ENCODE measurements at places on chromosomes 5 and 9. TPM values are rescaled to one million over a fixed set of nuclear protein-coding genes. Genes with fewer than 3 reads are reported as not detected.

GRCh38 chr5:32827981-32828380, 116.9 kb downstream of the NPR3 start:
- DNase-seq, result no peak

DNA sequence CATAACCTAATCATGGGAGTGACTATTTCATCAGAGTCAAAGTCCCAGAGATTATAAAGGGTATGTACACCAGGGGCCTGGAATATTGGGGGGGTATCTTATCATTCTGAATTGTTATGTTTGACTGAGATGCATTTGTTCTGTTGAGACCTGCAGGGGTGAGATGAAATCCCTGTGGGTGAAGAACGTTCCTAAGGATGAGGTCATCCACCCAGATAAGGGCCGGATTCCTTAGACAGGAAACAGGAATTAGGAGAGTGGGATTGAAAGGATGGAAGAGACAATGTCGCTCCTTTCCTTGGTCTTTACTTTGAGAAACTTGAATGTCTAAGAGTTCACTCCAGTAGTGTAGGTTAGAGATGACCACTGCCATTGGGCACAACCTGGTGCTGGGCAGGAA, 54.7 kb downstream of the GAS1 start:
- DNase-seq, result no peak

- DNase-seq, result no peak
Measured at GRCh38 chr5:128534726-128535125, 3.3 kb downstream of the FBN2 start.

DNA sequence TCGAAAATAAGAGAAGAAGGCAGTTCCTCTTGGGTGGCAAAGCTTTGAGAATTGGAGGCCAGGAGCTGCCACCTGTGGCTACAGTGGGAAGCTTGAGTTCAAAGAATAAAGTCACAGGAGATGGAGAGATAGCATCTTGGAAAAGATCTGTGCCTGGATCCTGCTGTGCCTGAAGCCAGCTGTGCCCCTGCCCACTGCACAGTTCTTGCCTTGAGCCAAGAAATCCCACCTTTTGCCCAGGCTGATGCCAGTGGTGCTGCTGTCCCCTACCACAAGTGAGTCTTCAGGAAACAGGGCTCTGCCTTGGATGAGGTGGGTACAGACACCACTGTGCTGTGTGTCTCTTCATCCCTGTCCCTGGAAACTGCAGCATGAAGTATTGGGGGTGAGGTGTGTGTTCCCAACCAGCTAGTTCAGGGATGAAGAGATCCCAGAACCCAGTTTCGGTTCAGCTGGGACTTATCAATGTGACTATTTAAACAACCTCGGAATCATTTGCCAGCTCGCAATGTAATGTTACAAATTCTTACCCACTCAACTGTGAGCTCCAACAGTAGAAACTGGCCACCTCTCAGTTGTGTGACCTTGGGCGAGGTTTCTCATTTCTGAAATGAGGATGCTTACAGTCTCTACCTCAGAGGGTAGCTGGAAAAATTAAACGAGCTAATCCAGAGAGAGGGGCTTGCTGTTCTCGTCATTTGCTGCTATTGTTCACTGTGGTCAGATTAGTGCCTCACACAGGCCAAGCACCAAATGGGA, 5.9 kb downstream of the IER5L start:
- DNase-seq, result no peak

DNA sequence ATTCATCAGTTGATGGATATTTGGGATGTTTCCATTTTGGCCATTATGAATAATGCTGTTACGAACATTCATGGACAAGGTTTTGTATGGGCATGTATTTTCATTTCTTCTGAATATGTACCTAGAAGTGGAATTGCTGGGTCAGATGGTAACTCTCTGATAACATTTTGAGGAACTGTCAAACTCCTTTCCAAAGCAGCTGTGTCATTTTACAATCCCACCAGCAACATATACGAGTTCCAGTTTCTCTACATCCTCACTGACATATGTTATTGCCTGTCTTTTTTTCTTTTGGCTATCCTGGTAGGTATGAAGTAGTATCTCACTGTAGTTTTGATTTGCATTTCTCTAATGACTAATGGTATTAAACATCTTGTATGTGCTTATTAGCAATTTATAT, 86.7 kb downstream of the PRKACG start:
- DNase-seq, result no peak

DNA sequence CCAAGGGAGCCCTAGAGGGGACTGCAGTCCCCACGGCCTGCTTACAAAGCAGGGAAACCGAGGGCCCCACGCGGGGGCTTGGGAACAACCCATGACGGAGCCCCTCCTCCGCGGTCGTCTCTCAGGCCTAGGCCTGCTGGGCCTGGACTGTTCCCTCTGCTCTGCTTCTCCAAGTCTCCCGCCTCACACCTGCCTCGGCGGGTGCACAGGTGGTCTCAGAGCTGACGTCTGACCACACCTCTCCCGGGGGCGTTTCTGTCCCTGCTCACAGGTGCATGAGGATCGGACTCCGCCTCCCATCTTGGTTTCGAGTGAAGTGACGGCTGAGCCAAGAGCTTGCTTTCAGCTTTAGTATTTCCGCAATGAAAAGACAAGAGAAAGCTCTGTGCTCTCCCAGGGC, 72.1 kb downstream of the MRPL36 start:
- peak; percentile 3 for DNase-seq

DNA sequence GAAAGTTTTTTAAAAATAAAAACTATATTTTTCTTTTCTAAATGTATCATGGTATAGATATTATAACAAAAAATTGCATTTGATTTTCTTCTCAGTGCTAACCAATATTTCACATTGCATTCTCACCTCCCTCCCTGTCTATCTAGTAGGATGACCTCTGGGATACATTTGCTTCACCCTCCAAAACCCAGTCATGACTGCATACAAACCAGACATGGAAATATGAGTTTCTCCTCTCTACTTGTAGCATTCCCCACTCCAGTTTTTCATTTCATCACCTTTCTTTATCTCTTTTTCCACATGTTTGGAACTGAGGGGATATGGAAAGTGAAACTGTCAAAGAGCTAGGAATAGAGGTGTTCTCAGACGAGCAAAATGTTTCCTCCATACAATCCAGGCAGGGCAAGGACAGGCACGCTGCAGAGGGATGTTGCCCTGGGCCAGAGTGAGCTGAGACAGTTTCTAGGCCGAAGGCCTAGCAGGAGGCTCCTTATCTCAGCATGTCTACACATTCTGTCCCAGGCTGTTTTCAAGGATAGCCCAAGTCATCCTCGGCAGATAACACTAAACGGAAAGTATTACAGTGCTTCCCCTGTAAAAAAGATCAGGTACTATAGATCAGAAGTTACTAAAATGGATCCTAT, 46.7 kb downstream of the MEF2C start:
- DNase-seq, result no peak

DNA sequence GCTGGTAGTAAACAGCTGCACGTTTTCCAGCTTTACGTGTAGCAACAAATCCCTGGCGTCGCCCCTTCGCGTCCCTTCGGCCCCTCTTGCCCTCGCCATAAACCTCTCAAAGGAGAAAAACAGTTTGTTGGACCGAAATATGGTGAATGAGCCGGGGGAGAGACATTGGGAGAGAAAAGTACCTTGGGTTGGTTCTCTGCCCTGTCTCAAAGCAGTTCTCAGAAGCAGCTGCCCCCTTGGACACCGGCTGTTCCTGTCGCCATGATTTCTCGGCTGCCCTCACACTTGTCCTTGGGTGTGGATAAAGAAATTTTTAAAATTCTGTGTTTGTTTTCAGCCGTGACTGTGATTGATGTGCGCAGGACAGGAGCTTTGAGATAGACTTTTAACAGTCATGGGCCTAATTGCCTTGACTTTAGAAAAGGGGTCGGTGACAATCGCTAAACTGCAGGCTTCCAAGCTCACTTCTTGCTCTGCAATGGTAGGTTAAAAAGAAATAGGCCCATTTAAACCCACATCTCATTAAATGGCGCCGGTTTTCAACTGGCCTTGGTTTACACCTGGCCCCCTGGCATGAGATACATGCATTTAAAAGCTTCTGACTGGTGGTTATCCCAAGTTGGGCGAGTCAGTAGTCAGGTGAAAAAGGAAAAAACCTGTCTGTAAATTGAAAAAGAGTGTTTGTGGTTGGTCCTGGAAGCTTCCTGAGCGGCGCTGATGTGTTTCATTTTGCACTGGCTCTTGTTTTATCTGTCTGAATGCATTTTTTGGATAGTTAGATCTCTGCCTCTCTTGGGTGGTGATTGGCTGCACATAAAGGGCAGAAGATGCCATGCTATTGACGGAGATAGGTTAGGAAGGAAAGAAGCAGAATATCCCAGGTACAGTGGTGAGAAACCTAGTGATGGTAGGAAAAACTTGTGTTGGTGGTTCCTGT, 983 bp downstream of the RCL1 start:
- DNase-seq, result no peak

DNA sequence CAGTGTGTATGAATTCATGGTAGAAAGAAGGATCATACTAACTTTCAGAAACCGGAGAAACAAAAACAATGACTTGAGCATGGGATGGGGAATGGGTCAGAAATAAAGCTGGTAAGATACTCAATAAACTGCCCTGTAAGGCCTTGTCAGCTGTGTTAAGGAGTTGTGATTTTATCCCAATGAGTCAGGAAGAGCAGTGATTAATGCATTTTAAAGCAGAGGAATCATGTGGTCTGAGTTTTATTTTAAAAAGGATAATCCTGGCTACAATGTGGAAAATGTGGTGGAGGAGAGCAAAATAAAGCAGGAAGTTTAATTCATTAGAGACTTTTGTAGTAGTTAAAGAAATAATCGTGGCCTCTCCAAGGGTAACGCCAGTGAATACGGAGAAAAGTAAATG, 28.7 kb downstream of the DHX29 start:
- no peak for DNase-seq

- DNase-seq, result no peak
Measured at GRCh38 chr5:116905885-116906284, 331.3 kb upstream of the SEMA6A start.

DNA sequence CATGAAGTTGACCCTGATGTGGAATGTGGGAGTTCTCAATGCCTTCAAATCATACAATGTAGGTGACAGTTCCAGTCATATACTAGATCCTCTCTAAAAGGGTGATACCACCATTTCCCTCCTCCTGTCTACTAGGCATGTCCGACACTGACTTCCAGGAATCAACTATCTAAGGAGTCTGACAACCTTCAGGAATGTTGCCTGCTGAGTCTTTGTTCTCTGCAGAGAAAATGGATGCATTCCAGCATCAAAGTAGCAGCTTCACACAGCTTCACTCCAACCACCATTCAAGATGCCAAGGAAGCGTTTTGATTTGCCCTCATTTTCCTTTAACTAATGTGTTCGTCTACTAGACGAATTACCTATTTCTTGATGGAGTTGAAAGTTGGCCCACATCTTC, 530.2 kb downstream of the EBF1 start:
- DNase-seq, result no peak

- DNase-seq, result no peak
Measured at GRCh38 chr9:83219924-83220438, 157.0 kb upstream of the RASEF start.

DNA sequence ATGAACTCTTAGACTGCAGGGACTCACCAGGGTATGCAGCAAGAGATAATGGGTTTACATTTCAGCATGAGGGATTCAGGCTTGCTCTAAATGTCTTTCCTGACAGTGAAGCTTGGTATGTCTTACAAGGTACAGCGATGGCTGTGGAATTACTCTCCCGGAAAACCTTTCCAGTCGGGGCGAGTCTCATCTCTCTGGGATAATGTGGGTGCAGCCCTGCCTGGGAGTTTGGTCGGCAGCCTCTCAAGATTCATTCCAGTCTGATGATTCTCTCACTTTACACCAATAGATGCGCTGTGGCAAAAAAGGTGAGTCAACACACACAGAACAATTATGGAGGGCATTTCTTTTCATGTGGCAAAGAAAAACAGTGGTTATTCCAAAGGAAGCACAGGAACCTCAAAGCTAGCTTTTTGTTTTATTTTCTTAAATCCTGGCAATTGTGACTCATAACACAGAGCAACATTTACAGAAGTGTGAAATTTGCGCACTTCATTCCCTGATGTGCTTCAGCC, 190.3 kb downstream of the DCP2 start:
- no peak for DNase-seq

DNA sequence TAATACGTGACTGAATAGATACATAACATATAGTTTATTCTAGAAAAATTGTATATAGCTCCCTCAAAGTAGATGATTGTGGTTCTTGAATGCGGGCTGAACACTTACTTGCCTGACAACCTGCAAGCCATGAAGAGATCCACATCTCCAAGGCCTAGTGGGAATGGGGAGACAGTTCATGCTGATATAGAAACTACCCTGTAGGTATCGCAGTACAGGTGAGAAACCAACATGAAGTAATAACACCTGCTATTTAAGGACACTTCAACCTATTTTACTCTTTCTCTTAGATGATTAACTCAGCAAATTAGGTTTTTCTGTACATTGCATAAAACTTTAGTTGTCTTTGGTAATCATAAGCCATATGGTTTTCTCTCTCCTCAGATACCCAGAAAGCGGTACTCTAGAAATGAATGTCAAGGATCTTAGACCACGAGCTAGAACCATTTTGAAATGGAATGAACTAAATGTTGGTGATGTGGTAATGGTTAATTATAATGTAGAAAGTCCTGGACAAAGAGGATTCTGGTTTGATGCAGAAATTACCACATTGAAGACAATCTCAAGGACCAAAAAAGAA, 47.3 kb downstream of the UHRF2 start:
- DNase-seq, result no peak

- no peak for DNase-seq
Measured at GRCh38 chr9:105219291-105219805, 25.1 kb upstream of the SLC44A1 start.

- no peak for DNase-seq
Measured at GRCh38 chr5:151627650-151628049, 36.5 kb upstream of the FAT2 start.

DNA sequence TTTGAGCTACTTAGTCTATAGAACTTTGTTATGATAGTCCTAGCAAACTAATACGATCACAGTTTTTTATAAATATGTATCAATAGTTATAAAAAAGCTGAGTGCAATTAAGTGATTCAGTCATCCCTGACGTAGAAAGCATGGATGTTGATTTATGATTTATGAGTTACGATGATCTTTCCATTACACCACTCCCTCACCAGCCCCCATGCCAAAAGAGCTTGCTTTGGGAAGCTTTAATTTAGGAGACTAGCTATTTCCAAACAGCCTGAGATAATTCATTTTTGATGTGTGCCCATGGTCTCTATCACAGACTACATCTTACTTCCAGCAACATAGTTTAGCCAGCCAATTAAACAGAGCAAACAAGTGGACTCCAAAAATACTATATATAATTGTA, 256.8 kb downstream of the GABRG2 start:
- DNase-seq, result no peak

GRCh38 chr5:149526845-149527590, 24.2 kb downstream of the CSNK1A1 start:
- DNase-seq, result no peak

The BRD9 gene
- 79.4 TPM for total RNA-seq

The PJA2 gene
- total RNA-seq, result 83.1 TPM

The PCDHB14 gene
- not detected for total RNA-seq

The PCDHGA7 gene
- total RNA-seq, result 0.42 TPM

The TSLP gene
- total RNA-seq, result 0.23 TPM
